ENCODE measurements at places on chromosomes 4 and X.

DNA sequence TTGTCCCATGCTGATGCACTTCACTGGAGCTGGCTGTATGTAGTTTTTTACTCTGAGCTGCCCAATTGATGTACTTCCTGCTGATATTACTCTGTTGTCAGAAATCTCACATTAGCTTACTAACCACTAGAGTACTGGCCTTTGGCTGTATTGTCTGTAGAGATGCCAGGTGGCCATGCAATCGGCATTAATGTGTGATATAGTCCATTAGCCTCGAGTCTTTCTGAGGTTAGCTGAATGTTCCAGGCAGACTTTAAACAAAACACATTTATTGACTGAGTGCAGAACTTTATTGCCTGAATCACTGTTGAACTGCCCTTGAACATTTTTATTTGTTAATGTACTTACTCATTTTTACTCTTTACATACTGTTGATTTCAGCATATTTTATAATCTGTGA lies 335.2 kb downstream of the PCDH10 start:
- no peak for ATAC-seq

DNA sequence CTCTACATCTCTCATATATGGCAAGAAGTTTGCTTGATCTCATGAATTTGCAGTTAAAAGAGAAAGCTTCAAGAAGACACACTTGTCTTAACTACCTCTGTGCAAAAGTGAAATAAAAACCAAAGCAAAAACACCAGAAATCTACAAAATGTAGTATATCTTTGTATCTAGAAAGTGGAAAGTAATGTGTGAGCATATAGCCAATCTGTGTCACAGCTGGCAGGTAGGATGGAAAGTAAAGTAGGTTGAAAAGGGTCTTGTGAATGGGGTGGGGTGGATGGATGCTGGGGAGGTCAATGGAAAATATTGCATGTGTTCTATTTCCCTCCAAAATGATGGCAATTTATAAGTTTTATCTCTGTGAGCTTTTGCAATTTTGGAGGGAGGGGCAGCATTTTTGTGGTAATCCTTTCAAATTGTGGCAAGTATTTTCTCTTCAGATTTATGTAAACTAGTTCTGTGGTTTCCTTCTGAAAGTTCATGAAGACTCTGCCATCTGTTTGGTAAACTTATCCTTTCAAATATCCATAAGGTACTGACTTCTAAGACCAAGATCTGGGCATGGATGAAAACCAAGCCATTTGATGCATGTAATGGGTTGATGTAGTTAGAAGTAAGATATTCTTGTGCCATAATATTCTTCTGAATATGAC lies 215.9 kb upstream of the GIMD1 start:
- ATAC-seq: no peak

DNA sequence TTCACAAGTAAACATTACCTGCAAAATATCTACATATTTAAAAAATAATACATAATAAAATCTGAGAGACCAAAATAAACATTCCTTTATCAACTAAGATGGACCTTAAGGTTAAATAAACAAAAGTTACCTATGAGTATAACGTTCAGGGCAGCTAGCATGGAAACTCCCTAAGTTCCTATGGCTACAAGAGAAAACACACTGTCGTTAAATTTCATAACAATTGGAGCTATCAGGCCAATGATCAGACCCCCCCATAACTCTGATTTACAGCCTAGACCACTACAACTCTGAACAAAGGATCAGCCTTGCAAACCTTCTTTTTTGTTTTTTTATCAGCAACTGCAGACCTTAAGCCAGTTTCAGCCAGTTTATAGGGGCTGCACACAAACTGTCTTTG lies 1418.4 kb downstream of the PCDH18 start:
- no peak for ATAC-seq

- ATAC-seq: no peak
Measured at GRCh38 chrX:124488412-124489161, 142.2 kb downstream of the SH2D1A start.

GRCh38 chrX:116204932-116205331 lies 34.4 kb downstream of the AGTR2 start:
- ATAC-seq: no peak

DNA sequence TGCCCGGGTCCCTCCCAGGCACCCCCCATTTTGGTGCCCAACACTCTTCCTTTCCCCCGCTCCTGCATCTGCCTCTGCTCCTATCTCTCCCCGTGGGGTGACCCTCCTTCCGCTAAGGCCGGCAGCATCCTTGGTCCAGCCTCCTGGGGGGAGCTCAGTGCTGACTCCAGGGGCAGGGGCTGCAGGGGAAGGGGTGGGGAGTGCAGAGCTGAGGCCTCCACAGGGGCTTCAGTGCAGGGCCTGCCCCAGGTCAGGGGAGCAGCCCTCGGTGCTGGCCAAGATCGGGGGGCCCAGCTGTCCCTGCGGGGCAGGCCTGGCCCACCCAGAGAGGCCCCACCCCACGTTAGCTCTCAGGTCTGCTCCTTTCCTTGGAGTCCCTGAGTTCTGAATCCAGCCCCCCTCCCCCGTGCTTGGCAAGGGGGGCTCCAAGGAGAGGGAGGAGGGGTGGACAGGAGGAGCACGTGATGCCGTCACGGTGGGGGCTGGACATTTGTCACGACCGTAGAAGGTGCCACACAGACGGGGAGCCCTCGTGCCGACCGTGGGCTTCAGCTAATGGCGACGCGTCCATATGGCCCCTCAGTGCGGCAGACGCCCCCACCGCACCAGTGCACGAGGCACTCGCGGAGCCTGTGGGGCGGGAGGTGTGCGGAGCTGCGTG lies 63.5 kb upstream of the ADRA2C start:
- ATAC-seq: no peak

- no peak for ATAC-seq
Measured at GRCh38 chr4:67614186-67614585, 55.7 kb downstream of the STAP1 start.

GRCh38 chr4:24394041-24394440 lies 190.3 kb downstream of the DHX15 start:
- no peak for ATAC-seq

DNA sequence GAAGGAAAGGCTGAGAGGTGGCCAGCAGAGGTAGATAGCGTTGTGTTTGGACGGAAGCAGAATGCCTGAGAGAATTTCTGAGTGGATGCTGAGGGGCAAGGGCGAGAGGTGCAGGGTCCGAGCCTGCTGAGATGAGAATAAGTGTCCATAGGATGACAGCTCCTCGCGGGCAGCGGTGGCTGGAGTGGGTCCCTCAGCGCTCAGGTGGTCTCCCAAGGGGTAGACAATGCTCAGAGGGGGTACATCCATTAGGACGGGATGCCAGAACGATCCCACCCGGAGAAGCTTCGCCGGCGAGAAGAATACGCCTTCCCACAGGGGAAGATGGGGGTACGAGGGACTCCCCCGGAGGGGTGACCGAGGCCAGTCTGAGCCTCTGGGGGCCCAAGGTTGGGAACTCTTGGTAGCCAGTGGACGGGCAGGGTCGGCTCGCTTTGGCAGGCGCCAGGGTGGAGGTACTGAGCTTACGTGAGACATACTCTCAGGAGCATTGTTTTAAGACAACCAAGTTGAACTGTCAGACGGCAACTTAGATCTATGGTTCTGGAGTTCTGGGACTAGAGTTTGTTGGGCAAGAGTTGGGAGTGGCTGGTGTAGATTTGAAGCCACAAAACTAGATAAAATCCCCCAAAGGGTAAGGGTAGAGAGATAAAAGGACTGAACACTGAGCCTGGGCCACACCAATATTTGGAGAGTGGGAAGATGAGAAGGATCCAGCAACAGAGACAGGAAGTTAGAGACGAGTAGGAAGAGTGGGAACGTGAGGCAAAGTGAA lies 15.8 kb downstream of the BRCC3 start:
- ATAC-seq: no peak

DNA sequence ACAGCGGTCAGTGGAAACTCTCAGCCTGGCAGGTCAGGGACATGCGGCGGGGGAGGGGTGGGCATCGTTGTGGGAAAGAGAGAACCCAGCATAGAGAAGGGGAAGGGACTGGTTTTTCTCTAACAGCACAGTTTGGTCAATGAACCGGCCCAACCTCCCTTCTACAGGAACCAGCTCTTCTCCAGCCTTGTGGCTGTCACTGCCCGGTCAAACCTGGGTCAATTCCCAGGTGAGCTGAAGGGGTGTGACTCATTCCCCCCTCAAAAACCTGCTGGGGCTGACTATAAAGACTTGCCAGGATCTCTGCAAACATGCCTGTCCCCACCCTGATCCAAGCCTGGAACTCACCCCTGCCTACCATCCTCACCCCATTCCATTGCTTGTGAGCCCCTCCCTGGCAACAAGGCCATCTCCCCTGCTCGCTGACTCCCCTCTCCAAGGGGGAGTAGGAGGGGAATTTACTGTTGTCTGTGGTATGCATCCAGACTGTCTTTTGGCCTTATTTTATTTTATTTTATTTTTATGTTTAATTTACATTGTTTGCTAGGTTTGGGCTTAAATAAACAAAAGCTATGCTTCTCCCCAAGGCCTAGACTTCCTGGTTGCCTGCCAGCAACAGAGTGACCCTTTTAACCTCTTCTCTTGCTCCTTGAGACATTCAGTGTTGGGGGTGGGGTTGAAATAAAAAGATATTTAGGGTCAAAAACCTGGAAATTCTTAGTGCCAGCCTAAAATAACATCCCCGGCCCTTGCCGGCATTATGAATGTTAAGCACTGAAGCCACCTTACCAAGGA lies 49.6 kb downstream of the TSC22D3 start:
- no peak for ATAC-seq

- no peak for ATAC-seq
Measured at GRCh38 chr4:2977211-2978088, 14.1 kb downstream of the GRK4 start.

DNA sequence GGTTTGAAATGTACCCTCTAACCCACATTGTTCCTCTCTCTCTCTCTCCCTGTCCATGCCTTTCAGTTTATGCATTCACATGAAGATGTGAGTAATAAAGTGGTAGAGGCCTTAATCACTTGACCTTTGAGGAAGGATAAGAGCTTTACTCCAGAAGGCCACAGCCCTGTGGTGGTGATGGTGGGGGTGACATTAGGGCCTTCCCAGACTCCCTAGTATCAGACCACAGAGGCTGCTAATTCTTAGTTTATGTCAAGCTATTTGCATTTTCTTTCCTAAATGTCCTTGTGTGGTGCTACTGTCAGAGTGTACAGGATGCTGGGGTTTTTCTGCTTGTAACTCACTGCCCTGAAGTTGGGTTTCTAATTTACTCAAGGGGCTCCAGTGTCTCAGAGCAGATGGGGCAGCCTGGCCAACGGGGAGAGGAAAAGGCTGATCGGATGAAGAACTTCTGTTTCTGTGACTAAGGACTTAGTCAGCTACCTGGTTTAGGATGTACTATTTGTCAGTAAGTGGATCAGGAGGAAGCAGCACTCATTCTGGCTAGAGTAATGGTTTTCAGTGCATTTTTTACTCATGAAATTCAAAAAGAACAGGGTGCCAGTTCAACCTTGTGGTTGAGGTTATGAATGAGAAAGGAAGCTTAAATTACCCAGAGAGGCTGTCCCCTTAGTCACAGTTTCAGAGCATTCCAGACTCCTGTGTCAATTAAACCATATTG lies 509.6 kb upstream of the DIPK2B start:
- ATAC-seq: peak; percentile 83

GRCh38 chr4:176611381-176611780 lies 181.3 kb downstream of the VEGFC start:
- no peak for ATAC-seq

- ATAC-seq: no peak
Measured at GRCh38 chr4:83606898-83607297, 71.0 kb downstream of the GPAT3 start.

GRCh38 chr4:1082215-1083182 lies 30.9 kb downstream of the RNF212 start:
- peak; percentile 21 for ATAC-seq

GRCh38 chr4:8731364-8731763 lies 138.8 kb downstream of the CPZ start:
- ATAC-seq: no peak

GRCh38 chrX:49058794-49059193 lies at the start of gene CCDC120:
TSS of gene CCDC120 (plus strand) at chrX:49058999. CDS start at chrX:49062042, 3,043 bp downstream.
- no peak for ATAC-seq

GRCh38 chr4:8688041-8688907 lies 95.7 kb downstream of the CPZ start:
- no peak for ATAC-seq

DNA sequence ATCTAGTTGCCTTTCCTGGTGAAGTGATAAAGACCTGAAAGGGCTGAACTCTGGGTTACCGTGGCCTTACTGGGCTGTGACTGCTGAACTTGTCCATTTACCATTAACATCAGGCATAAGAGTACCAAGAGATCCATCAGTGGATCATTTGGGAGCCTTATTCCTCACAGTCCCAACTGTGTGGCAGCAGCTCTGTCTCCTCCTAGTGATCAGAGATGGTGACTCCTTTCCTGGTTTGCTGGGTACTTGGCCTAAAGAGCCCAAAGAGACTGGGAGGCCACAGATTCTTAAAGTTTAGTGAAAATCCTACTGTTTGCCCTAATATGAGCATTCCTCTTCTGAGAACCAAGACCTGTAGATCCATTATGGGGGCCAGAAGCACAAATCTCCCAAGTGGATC lies 56.3 kb upstream of the ATP6AP2 start:
- no peak for ATAC-seq

Measured in activated T-helper 17 cell treated with anti-CD3 and anti-CD28 coated beads, Interleukin-2, amount 50 U/mL, for 72 hours (primary cell).